ENCODE measurements at places on chromosomes 11 and 22.

DNA sequence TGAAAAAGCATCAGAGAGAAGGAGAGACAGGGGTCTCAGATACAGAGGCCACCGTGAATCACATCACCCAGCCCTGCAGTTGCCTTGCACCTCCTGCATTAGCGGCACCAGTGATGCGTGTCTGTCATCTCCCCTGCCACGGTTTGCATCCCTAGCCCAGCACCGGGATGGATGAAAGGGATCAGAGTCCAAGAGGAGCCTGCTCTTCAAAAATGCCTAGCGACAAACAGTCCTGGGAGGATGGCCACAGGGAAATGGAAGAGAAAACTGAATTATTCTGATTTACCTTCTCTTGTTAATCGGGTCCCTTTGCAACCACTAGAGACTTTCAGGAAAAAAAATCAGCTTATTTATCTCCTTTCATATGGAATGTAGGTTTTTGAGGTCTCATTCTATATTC, 495.6 kb upstream of the KIRREL3 start:
- no peak for DNase-seq

DNA sequence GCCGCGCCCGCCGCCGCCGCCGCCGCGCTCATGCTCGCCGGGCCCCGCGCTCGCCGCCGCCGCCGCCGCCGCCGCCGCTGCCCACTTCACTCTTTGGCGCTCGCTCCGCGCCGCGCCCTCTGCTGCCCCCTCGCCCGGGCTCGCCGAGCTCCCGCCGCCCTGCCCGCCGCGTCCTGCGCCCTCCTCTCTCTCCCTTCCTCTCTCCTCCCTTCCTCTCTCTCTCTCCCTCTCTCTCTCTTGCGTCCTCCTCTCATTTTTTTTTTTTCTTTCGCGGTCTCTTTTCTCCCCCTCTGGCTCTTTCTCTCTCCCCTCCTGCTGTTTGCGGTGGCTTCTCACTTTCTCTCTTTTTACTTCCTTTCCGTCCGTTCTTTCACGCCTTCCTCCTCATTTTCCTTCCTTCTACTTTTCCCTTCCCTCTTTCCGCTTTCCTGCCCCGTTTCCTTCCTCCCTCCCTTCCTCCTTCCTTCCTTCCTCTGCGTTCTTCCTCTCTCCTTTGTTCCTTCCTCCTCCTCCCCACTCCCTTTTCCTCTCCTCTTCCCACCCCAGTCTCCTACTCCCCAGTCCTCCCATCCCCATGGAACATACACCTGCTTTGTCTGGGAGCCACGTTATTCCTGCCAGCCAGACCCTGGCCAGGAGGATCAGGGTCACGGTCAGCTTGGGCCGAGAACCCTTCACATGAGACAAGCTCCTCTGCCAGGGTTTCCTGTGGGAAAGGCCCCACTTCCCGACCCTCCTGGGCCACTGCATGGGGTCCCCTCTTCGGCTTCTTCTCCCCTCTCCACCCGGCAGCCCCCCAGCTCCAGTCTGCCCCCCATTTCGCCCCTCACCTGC, 19.3 kb upstream of the SHISAL1 start:
- peak; percentile 68 for DNase-seq

DNA sequence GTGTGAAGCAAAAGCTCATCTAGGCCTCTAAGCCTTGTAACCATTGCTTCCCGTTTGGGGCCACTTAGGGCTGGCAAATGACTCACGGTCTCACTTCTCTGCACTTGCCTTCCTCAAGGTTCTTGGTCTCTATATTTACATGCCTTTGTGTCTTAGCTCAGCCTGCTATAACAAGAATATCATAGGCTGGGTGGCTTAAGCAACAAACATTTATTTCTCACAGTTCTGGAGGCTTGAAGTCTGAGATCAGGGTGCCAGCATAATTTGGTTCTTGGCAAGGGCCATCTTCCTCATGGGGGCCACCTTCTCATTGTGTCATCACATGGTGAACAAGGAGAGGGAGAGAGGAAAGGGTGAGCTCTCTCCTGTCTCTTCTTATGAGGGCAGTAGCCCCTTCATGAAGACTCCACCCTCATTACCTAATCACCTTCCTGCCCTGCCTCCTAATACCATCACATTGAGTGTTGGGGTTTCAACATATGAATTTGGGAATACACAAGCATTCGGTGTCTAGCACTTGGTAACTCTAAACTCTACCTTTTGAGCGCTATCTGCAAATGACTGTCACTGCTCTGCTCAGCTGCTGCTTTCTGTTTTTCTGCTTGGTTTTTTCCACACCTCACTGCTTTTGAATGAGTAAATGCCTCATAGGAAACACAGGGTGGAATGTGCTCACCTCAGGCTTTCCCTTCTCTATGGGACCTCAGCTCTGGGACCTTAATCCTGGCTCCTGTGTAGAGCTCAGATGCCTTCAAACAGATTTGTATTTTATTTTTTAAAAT, 16.2 kb upstream of the ME3 start:
- peak; percentile 38 for DNase-seq

DNA sequence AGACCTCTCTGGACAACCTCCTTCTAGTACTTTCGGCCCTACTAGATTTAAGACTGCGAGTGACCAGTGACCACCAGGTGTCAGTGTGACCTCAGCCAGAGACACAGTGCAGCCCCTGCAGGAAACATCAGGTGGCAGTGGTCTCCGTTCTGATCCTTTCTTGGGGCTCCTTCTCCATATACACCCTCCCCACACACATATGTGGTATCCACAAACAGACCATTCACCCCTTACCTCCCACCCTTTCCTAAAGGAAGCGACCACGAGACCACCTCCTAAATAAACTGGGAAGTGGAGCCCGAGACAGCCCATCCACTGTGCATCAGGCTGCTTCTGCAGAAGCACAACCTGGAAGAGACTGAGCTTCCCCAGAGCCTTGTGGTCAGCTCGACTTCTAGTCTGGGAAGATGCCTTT, 38.5 kb upstream of the CYP2D6 start:
- peak; percentile 65 for DNase-seq

DNA sequence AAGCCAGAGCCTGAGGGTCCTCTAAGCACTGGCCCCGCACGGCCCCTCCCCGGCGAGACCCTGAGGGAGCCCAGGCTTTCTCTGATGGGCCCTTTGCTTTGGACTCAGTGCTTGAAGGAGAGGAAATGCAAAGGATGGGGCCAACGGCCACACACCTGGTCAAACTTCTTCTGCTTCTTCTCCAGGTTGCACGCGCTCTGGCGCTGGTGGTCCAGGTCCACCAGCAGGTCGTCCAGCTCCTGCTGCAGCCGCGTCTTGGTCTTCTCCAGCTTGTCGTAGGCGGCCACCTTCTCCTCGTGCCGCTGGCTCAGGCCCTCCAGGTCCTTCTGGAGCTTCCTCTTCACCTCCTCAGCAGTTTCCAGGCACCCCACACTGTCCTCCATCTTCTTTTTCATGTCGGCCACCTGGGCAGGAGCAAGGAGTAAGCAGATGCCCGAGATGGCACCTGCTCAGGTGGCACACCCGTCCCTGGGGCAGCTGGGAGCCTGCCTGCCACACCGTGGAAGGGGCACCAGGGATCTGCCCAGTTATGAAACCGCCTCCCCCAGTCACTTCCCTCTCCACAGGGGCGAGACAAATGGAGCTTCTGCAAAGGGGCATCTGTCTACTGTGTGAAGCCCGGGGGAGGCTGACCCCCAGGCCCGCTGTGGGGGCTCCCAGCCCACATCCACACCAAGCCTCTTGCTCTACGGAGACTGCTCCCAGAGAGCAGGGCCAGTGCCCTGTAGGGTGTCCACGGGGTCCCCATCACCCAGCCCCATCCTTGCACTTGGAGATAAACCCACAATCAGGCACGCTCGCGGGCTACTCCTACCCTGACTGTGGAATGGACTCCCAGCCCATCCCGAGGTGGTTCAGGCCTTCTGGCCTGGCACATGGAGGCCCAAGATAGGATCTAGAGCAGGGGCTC, 39.2 kb downstream of the APOL1 start:
- no peak for DNase-seq

Measured in DMS53 (cell line).